ENCODE measurements at places on chromosomes 3 and 15.

DNA sequence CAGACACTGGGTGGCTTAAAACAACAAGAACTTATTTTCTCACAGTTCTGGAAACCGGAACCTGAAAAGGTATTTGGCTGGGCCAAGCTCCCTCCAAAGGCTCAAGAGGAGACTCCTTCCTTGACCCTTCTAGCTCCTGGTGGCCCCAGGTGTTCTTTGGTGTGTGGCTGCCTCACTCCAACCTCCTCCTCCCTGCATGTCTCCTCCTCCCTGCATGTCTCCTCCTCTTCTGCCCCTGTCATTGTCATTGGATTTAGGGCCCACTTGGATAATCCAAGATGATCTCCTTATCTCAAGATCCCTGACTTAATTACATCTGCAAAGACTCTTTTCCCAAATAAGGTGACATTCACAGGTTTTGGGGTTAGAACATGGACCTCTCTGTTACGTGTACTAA is 69.8 kb upstream of the MFGE8 start:
- no peak for DNase-seq

DNA sequence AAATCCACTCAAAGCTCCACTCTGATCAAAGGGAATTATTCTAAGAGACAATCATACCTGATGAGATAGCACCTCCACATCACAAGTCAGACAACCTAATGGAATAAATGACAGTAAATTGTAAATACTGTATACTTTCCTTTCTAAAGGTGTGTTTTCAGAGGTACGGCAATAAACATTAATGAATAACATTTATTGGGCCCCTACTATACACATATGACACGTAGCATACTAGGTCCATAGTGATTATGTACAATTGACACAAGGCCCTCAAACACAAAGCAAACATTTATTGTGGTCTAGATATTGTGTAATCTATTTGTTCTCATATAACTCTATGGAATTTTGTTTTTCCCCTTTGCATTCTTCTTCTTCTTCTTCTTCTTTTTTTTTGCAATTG is 429.8 kb downstream of the FOXP1 start:
- no peak for DNase-seq

GRCh38 chr3:72390841-72391240 is 457.4 kb downstream of the SHQ1 start:
- no peak for DNase-seq

GRCh38 chr3:97820780-97821179 is 1.0 kb upstream of the CRYBG3 start:
- no peak for DNase-seq

- no peak for DNase-seq
Measured at GRCh38 chr3:73550032-73550431, 74.7 kb downstream of the PDZRN3 start.

DNA sequence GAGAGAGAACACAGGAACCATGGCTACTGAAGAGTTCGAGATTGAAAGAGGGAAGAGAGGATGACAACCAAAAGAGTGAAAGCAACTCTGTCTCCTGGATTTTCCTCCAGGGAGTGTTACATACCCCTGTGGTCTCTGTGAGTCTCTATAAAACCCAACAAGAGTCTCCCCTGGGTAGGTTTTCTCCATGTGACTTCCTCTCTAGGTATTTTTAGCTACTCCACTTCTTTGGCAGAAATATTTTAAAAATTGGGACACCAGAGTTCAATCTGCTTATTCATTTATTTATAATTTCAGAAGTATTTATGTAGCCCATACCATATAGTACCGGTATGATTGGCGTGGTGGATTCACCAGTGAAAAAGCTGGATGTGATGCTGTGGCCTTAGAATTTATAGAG is 671.7 kb upstream of the NR2F2 start:
- no peak for DNase-seq

GRCh38 chr3:134013280-134013679 is 16.4 kb downstream of the SLCO2A1 start:
- no peak for DNase-seq

GRCh38 chr3:87324609-87325008 is 48.2 kb upstream of the POU1F1 start:
- DNase-seq: no peak

- DNase-seq: no peak
Measured at GRCh38 chr3:134536781-134537180, 50.9 kb downstream of the CEP63 start.

GRCh38 chr3:167716920-167717319 is 17.8 kb downstream of the PDCD10 start:
- no peak for DNase-seq

Measured in NCI-H187 treated with DMSO at 0.1 percent for 48 hours (cell line).